Lower lobe of right lung (tissue), 2 donors: ENCODE measurements at places on chromosomes 4 and X. TPM values are rescaled to one million over a fixed set of nuclear protein-coding genes. Genes with fewer than 3 reads are reported as not detected.

DNA sequence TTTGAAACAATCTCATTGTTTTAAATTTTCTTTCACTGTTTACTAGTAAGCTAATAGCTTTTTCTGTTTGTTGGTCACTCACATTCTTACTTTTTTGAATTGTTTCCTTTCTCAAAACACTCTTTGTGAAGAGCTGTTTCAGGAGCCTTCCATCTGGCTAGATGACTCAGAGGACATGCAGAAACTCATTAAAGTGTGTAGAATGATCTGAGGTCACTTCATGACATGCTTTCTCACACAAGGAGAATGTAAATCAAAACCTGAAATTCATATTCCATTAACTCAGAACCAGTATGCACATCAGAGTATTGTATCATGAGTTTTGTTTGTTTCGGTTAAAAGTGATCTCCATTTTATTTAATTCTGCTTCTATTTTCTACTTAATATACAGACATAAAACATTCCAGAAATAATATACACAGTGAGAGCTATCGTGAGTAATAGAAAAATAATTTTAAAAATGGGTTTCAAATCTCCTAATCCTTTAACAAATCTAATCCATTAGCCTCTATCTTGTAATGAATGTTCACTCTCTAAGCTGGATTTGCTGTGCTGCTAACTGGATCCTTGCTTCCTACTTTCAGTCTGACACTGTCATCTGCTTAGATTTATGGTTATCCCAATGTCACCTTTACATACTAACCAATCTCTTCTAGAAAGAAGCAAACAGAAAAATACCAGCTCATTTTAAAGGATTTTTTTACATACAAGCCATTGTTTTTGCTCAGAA, 449.6 kb downstream of the FSTL5 start:
- H3K36me3 ChIP-seq = no peaks in the 10 kb centered on the region
- no peak overlapping the region for H3K4me3 ChIP-seq
- no peak for DNase-seq
- H3K4me1 ChIP-seq = no peaks in the 10 kb centered on the region

The FABP2 gene
- not detected for total RNA-seq

DNA sequence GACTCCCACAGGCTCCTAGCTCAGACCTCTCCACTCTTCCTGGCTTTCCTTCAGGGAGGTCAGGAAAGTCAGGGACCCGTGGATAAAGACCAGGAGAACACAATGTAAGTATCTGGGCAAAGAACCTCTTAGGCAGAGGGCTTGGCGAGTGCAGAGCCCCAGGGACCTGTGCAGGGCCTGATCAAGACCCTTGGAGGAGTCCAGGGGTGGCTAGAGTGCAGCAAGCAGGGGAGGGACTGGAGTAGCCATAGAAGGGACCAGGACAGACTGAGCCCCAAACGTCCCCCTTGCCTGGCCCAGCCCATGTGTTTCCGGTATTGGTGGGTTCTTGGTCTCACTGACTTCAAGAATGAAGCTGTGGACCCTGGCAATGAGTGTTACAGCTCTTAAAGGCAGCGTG, 5.9 kb upstream of the TNIP2 start:
- H3K4me3 ChIP-seq = no peak overlapping the region
- peaks cover 16% of the 10 kb centered on the region for H3K4me1 ChIP-seq

GRCh38 chrX:117752745-117753144, 363.9 kb downstream of the KLHL13 start:
- H3K27me3 ChIP-seq = no peaks in the 10 kb centered on the region
- no peaks in the 10 kb centered on the region for H3K36me3 ChIP-seq
- H3K27ac ChIP-seq = no peak overlapping the region
- DNase-seq = no peak
- no peak overlapping the region for H3K4me3 ChIP-seq

The GAGE12E gene
- not detected for total RNA-seq

The CDKL2 gene
- 20.9 TPM for total RNA-seq

DNA sequence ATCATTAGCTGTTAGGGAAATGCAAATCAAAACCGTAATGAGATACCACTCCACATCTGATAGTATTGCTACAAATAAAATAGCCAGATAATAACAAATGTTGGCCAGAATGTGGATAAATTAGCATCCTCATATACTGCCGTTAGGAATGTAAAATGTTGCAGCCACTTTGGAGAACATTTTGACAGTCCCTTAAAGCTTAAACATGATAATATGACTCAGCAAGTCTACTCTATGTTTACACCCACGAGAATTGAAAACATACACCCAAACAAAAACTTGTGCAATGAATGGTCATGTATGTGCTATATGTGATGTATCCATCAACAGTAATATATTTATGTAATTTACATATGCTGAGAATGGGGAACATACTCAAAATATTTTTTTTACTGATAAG, 78.2 kb downstream of the GSTCD start:
- no peaks in the 10 kb centered on the region for H3K27me3 ChIP-seq
- H3K4me1 ChIP-seq = no peaks in the 10 kb centered on the region
- no peak overlapping the region for H3K27ac ChIP-seq
- H3K4me3 ChIP-seq = no peak overlapping the region
- DNase-seq = no peak
- H3K36me3 ChIP-seq = no peaks in the 10 kb centered on the region

GRCh38 chrX:49934148-49934547, 11.8 kb downstream of the CLCN5 start:
- H3K27me3 ChIP-seq = no peaks in the 10 kb centered on the region
- no peaks in the 10 kb centered on the region for H3K4me1 ChIP-seq
- H3K27ac ChIP-seq = no peak overlapping the region
- no peaks in the 10 kb centered on the region for H3K36me3 ChIP-seq
- DNase-seq = no peak

DNA sequence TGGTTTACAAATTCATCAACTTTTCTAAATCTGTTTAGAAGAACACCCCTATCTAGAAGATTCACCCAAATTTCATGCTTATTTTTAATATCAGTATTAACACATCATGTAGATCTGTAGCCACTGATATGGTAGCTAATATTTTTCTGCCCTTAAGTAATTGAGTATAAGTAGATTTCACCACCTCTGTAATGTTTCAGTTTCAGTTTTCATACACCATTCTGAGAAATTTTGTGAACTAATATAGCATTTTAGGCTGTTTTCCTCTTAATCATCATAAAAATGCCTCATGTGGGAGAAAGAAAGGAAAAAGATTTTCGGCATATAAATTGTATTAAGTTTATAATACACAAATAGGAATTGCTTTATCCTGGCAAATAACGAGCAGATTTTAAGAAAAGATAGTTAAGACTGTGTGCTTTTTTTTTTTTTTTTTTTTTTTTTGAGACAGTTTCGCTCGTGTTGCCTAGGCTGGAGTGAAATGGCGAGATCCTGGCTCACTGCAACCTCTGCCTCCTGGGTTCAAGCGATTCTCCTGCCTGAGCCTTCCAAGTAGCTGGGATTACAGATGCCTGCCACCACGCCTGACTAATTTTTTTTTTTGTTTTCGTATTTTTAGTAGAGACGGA, 21.4 kb upstream of the RBPJ start:
- no peak overlapping the region for H3K27ac ChIP-seq
- no peaks in the 10 kb centered on the region for H3K36me3 ChIP-seq
- H3K4me3 ChIP-seq = no peak overlapping the region
- no peaks in the 10 kb centered on the region for H3K4me1 ChIP-seq

DNA sequence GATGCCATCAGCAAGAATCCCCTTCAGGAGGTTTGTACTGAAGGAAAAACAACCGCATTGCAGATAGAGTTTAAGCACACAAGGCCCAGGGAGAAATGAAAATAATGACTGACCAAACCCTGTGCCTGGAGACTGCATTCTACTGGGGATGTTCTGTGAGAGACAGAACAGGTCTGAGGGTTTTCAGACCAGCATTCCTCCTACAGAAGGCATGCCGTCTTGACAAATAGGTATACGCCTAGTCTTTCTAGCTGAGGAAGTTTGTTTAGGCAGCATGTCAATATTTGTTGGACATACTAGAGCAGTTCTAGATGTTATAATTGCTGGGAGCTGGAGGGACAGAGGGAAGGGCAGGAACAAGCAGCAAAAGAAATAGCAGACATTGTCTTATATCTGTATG, 68.4 kb upstream of the SCOC start:
- H3K4me1 ChIP-seq = no peaks in the 10 kb centered on the region
- no peak for DNase-seq
- no peak overlapping the region for H3K27ac ChIP-seq
- no peaks in the 10 kb centered on the region for H3K27me3 ChIP-seq

GRCh38 chrX:646796-647195, 16.2 kb downstream of the SHOX start:
- no peak overlapping the region for H3K27ac ChIP-seq
- peaks cover 33% of the 10 kb centered on the region for H3K27me3 ChIP-seq
- H3K4me1 ChIP-seq = no peaks in the 10 kb centered on the region
- DNase-seq = no peak
- H3K4me3 ChIP-seq = no peak overlapping the region

The SORBS2 gene
- total RNA-seq = 49.3 TPM

The PHKA1 gene
- total RNA-seq = 3.9 TPM

DNA sequence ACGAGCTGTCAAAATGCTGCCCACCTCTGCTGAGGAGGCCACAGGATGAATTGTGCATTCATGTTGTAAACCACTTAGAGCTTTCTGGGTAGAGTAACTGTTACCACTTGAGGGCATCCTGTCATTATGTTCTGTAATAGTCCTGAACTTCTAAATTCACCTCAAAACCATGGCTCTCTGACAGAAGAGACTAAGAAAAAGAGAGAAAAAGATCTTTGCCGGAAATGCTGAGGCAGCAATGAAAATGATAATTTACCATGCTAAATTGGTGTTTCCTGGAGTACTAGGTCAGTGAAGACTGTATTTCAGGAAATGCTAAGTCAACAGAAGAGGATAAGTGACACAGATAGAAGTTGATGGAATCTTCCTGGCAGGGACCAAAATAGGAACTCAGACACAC, 942.3 kb upstream of the SLIT2 start:
- H3K36me3 ChIP-seq = no peaks in the 10 kb centered on the region
- no peaks in the 10 kb centered on the region for H3K27me3 ChIP-seq
- H3K4me3 ChIP-seq = no peak overlapping the region
- DNase-seq = no peak
- H3K4me1 ChIP-seq = no peaks in the 10 kb centered on the region

- DNase-seq = no peak
- no peak overlapping the region for H3K27ac ChIP-seq
- no peak overlapping the region for H3K4me3 ChIP-seq
- no peaks in the 10 kb centered on the region for H3K36me3 ChIP-seq
Observed at GRCh38 chr4:78418406-78418805, 133.2 kb upstream of the ANXA3 start.

GRCh38 chr4:79048878-79049277, 109.6 kb upstream of the PAQR3 start:
- H3K4me1 ChIP-seq = no peaks in the 10 kb centered on the region
- H3K27me3 ChIP-seq = no peaks in the 10 kb centered on the region
- H3K36me3 ChIP-seq = no peaks in the 10 kb centered on the region
- no peak for DNase-seq
- H3K27ac ChIP-seq = no peak overlapping the region
- no peak overlapping the region for H3K4me3 ChIP-seq

- H3K4me3 ChIP-seq = no peak overlapping the region
- no peaks in the 10 kb centered on the region for H3K27me3 ChIP-seq
- H3K4me1 ChIP-seq = no peaks in the 10 kb centered on the region
- H3K27ac ChIP-seq = no peak overlapping the region
Observed at GRCh38 chr4:107066621-107067020, 30.5 kb upstream of the DKK2 start.

- H3K4me3 ChIP-seq = no peak overlapping the region
- H3K4me1 ChIP-seq = no peaks in the 10 kb centered on the region
- no peaks in the 10 kb centered on the region for H3K36me3 ChIP-seq
- no peaks in the 10 kb centered on the region for H3K27me3 ChIP-seq
Observed at GRCh38 chr4:186832906-186833305, 109.2 kb upstream of the FAT1 start.

- H3K36me3 ChIP-seq = no peaks in the 10 kb centered on the region
- no peaks in the 10 kb centered on the region for H3K27me3 ChIP-seq
- peaks cover 52% of the 10 kb centered on the region for H3K4me1 ChIP-seq
Observed at GRCh38 chr4:84917086-84917821, 49.2 kb downstream of the WDFY3 start.

The OTUD6A gene
- not detected for total RNA-seq

DNA sequence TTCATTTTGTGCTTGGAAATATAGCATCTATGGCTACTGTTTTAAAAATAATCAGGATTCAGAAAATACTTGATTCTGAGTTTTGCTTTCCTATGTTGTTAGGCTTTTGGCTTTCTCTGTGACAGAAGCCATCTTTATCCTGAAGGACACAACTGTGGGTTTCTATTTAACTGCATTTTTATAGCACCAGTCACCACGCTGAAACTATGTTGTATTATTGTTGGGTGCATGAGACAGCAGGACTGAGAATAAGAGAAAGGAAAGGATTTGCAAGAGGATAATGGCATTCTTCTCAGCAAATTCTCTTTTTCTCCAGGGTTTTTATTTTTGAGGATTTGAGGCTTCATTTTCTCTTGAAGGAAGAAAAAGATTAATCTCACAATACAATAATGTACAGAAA, 10.1 kb upstream of the NEUROG2 start:
- peaks cover 58% of the 10 kb centered on the region for H3K27me3 ChIP-seq
- H3K4me1 ChIP-seq = peaks cover 18% of the 10 kb centered on the region
- H3K27ac ChIP-seq = no peak overlapping the region
- DNase-seq = no peak

The P2RY8 gene
- 3.0 TPM for total RNA-seq

GRCh38 chrX:24231131-24231540, 81.6 kb downstream of the ZFX start:
- no peaks in the 10 kb centered on the region for H3K27me3 ChIP-seq
- H3K27ac ChIP-seq = no peak overlapping the region
- H3K36me3 ChIP-seq = no peaks in the 10 kb centered on the region
- no peak for DNase-seq

GRCh38 chrX:3585719-3586118, 127.7 kb downstream of the PRKX start:
- H3K4me3 ChIP-seq = no peak overlapping the region
- H3K27ac ChIP-seq = no peak overlapping the region
- no peak for DNase-seq
- H3K27me3 ChIP-seq = no peaks in the 10 kb centered on the region
- no peaks in the 10 kb centered on the region for H3K36me3 ChIP-seq

- no peaks in the 10 kb centered on the region for H3K36me3 ChIP-seq
- no peak overlapping the region for H3K4me3 ChIP-seq
- no peaks in the 10 kb centered on the region for H3K27me3 ChIP-seq
- no peak overlapping the region for H3K27ac ChIP-seq
- DNase-seq = no peak
Observed at GRCh38 chrX:65925005-65925404, 114.9 kb downstream of the VSIG4 start.

GRCh38 chr4:173270312-173271027, 63.7 kb downstream of the HMGB2 start:
- no peak overlapping the region for H3K27ac ChIP-seq
- DNase-seq = no peak
- H3K27me3 ChIP-seq = no peaks in the 10 kb centered on the region
- no peak overlapping the region for H3K4me3 ChIP-seq
- H3K36me3 ChIP-seq = no peaks in the 10 kb centered on the region
- no peaks in the 10 kb centered on the region for H3K4me1 ChIP-seq
